Thymus (tissue), 14 donors: ENCODE measurements at places on chromosomes 6 and 20. TPM values are rescaled to one million over a fixed set of nuclear protein-coding genes. Genes with fewer than 3 reads are reported as not detected.
A peak's percentile ranks its signal among the peaks of the same experiment; 100 is the strongest.

DNA sequence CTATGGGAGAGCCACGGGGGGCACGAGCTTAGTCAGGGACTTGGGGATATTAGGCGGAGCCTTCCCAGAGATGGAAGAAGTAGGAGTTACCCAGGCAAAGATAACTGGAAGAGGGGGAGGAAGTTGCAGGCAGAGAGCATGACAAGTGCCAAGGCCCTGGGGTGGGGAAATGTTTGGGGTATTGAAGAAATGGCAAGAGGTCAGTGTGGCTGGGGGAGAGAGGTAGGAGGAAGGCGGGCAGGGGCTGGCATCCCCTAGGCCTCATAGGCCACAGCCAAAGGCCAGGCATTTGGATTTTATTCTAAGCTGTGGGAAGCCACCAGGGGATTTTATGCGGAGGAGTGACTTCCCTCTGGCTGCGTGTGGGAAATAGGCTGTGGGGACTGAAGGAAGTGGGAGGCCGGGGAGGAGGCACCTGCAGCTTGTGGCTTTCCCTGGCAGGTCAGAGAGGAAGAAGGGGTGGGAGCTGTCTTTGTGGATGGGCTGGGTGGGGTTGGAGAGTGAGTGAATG lies 22.7 kb downstream of the SNAI1 start:
- H3K27ac ChIP-seq, result no peak overlapping the region
- no peak for DNase-seq
- no peaks in the 10 kb centered on the region for H3K4me1 ChIP-seq
- H3K27me3 ChIP-seq, result peaks cover 3% of the 10 kb centered on the region
- no peak overlapping the region for H3K4me3 ChIP-seq

DNA sequence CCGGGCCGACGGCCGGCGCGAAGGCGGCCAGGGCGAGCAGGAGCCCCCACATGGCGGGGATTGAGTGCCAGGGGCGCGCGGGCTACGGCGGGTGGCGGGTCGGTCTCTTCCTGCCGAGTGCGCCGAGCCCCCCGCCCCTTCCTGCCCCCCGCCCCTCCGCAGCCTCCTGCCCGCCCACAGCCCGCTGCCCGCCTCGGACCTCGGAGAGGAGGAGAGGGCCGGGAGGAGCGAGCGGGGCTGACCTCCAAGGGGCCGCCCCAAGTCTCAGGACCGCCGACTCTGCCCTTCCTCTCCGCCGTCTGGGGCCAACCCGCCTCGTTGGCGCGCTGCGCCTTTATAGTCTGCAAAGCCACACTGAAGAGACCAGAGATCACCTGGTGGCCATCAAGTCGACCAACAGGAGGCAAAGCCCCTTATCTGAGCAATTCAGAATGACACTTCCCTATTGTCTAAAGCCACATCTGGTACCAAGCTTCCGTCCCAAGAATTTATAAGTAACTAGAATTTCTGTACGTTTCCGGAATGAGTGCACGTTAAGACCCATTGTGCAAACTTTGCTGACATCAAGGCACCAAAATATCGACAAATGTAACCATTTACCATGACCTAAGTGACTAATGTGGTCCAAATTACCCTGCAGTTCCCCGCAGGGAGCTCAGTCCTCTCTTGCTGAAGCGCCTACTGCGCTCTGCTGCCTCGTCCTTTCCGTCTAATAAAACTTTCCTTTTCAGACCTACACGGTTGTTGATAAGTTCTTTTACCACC lies at the start of gene CPXM1:
Gene CPXM1 (minus strand): TSS at position 107 of the 765 bp plus-strand sequence. CDS start 55 bp downstream, at position 52.
- peak within 1 kb of the TSS; percentile 8 for H3K27ac ChIP-seq
- H3K27me3 ChIP-seq, result peaks cover 55% of the 10 kb centered on the region
- peak within 1 kb of the TSS; percentile 61 for H3K4me3 ChIP-seq
- H3K4me1 ChIP-seq, result peaks cover 25% of the 10 kb centered on the region
- peaks cover 12% of the 10 kb centered on the region for H3K36me3 ChIP-seq
- DNase-seq, result no peak

DNA sequence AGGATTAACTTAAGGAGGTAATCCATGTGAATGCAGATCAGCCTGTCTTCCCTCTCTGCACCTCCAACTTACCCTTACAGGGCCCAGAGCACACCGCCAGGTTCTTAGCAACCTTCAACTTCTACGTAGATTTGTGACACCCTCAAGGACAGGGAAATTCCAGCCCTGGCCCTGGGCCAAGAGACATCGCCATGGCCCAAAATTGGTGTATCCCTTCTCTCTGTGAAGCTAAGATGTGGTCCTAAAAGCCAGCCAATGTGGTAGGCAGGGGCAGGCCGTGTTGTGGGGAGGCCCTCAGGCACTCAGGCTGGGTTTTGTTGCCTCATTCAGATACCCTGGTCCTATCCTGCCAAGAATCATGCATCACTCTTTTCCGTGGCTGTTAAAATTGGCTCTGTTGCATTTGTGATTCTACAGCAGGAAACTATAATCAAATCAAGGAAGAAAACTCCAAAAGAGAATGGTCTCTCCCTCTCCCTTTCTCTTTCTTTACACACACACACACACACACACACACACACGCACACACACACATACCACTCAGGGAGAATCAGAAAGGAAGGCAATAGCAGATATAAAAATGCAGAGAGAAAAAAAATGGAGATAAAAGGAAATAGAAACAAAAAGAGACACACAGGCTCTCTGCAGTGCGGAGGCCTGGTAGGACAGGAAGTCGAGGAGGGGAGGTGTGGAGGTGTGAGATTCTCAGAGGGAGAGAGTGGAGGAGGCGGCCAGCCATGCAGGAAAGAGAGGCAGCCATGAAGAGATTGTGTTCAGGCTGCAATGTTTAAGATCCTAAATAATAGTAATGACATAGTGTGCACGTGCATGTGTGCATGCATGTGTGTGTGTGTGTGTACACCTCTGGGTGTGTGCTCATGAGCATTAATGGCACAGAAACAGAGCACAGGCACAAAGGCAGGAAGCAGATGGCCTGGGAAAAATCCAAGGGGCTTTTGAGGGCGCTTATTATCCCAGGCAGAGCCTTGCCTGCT lies 201.8 kb upstream of the LRFN2 start:
- H3K4me3 ChIP-seq, result no peak overlapping the region
- H3K27ac ChIP-seq, result no peak overlapping the region
- no peaks in the 10 kb centered on the region for H3K36me3 ChIP-seq
- H3K4me1 ChIP-seq, result peaks cover 10% of the 10 kb centered on the region
- H3K27me3 ChIP-seq, result no peaks in the 10 kb centered on the region

GRCh38 chr6:33445119-33445603 lies 9.2 kb upstream of the ZBTB9 start:
- no peaks in the 10 kb centered on the region for H3K4me1 ChIP-seq
- no peak overlapping the region for H3K4me3 ChIP-seq
- H3K27ac ChIP-seq, result no peak overlapping the region

DNA sequence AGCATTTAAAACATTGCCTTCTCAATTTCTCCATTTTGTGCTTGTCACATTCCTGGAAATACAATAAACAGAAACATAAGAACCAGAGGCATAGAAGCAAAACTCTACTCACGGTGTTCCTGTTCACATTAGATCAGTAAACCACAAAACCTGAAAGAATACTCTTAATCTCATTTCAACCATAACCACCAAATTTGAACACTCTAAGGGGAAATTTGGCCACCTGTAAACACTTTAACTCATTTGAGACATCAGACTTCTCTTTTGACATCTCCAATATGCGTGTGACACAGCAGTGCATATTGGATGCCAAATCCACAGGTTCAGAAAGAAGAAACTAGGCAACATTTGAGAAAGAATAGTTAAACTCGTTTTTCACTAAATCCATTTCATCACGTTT lies 153.8 kb upstream of the IRAK1BP1 start:
- no peak for DNase-seq
- no peaks in the 10 kb centered on the region for H3K27me3 ChIP-seq
- H3K4me1 ChIP-seq, result no peaks in the 10 kb centered on the region
- H3K36me3 ChIP-seq, result no peaks in the 10 kb centered on the region

GRCh38 chr6:22473991-22474682 lies 95.2 kb upstream of the HDGFL1 start:
- H3K36me3 ChIP-seq, result no peaks in the 10 kb centered on the region
- no peaks in the 10 kb centered on the region for H3K27me3 ChIP-seq
- peaks cover 9% of the 10 kb centered on the region for H3K4me1 ChIP-seq
- H3K4me3 ChIP-seq, result no peak overlapping the region

GRCh38 chr20:13205848-13206434 lies 15.1 kb upstream of the ISM1 start:
- no peaks in the 10 kb centered on the region for H3K27me3 ChIP-seq
- no peak for DNase-seq
- H3K27ac ChIP-seq, result no peak overlapping the region
- no peaks in the 10 kb centered on the region for H3K4me1 ChIP-seq

GRCh38 chr20:58965270-58966064 lies 15.6 kb upstream of the NELFCD start:
- H3K27ac ChIP-seq, result no peak overlapping the region
- H3K4me3 ChIP-seq, result no peak overlapping the region
- no peaks in the 10 kb centered on the region for H3K36me3 ChIP-seq
- no peak for DNase-seq
- peaks cover 3% of the 10 kb centered on the region for H3K27me3 ChIP-seq

GRCh38 chr6:37632291-37632690 lies 65.4 kb downstream of the MDGA1 start:
- DNase-seq, result no peak
- H3K27me3 ChIP-seq, result no peaks in the 10 kb centered on the region
- no peaks in the 10 kb centered on the region for H3K36me3 ChIP-seq
- no peaks in the 10 kb centered on the region for H3K4me1 ChIP-seq
- no peak overlapping the region for H3K4me3 ChIP-seq

- H3K4me3 ChIP-seq, result no peak overlapping the region
- H3K36me3 ChIP-seq, result no peaks in the 10 kb centered on the region
- H3K27me3 ChIP-seq, result no peaks in the 10 kb centered on the region
- DNase-seq, result no peak
- peaks cover 2% of the 10 kb centered on the region for H3K4me1 ChIP-seq
- no peak overlapping the region for H3K27ac ChIP-seq
Observed at GRCh38 chr6:32613475-32613874, 23.7 kb upstream of the HLA-DQA1 start.

GRCh38 chr6:114291428-114291827 lies 51.4 kb downstream of the HS3ST5 start:
- no peaks in the 10 kb centered on the region for H3K27me3 ChIP-seq
- no peaks in the 10 kb centered on the region for H3K4me1 ChIP-seq
- DNase-seq, result no peak
- no peak overlapping the region for H3K4me3 ChIP-seq
- H3K36me3 ChIP-seq, result no peaks in the 10 kb centered on the region

DNA sequence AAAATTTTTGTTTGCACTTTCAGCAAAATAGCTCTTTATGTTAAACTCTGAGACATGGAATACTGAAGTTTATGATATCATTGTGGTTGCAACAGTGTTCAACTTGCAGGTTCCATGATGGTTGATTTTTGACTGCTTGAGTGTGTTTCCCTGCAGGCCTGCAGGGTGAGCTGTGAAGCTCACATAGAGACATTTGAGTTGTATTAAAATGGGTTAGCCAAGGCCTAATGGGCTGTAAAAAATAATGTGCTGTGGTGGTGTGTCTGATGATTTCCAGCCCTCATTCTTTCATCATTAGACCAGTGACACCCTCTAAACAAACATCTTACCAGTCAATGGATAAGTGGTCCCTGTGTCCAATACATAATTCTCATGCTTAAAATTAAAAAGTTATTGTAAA lies 321.4 kb downstream of the FARS2 start:
- no peaks in the 10 kb centered on the region for H3K27me3 ChIP-seq
- H3K4me1 ChIP-seq, result no peaks in the 10 kb centered on the region
- DNase-seq, result no peak
- no peak overlapping the region for H3K4me3 ChIP-seq

DNA sequence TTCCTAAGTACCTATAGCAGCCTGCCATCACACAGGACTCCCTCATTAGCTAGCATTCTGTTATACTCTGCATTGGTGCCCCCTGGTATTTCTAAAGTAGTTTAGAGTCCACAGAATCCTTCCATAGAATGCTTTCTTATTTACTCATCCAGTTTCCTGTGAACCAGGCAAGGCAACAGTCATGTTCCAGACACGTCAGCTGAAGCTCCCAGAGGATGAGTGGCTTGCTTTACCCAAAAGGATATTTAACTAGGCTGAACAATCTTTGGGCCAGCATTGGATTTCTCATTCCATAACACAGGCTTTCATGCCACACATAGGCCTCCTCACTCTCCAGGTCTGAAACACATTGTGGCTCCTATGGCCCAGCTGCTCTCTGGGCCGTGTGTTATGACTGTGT lies 203.8 kb upstream of the MAP3K7 start:
- H3K36me3 ChIP-seq, result no peaks in the 10 kb centered on the region
- H3K4me1 ChIP-seq, result no peaks in the 10 kb centered on the region
- H3K27ac ChIP-seq, result no peak overlapping the region
- no peak for DNase-seq
- H3K27me3 ChIP-seq, result no peaks in the 10 kb centered on the region

GRCh38 chr6:27040244-27041042 lies 207.1 kb upstream of the PRSS16 start:
- H3K4me1 ChIP-seq, result no peaks in the 10 kb centered on the region
- DNase-seq, result no peak
- no peaks in the 10 kb centered on the region for H3K27me3 ChIP-seq
- no peaks in the 10 kb centered on the region for H3K36me3 ChIP-seq
- H3K4me3 ChIP-seq, result no peak overlapping the region

- no peak for DNase-seq
- H3K4me1 ChIP-seq, result no peaks in the 10 kb centered on the region
- no peaks in the 10 kb centered on the region for H3K36me3 ChIP-seq
- H3K4me3 ChIP-seq, result no peak overlapping the region
- no peaks in the 10 kb centered on the region for H3K27me3 ChIP-seq
- no peak overlapping the region for H3K27ac ChIP-seq
Observed at GRCh38 chr6:23388086-23388783, 737.8 kb upstream of the NRSN1 start.

DNA sequence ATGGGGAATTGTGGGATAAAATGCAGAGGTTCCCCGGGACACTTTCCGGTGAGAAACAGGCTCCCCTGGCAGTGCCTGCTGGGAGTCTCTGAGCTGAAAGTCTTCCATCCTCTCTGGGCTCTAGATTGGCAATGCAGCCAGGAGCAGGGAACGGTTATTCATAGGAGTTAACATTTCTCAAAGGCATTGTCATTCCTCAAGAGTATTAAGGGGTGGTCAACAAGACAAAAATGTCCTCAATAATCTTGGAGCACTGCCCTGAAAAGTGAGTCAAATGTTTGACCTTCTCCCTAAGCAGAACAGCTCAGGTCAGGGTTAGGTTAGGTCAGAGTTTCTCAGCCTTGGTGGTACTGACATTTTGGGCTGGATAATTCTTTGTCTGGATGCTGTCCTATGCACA lies 13.2 kb downstream of the BPIFB1 start:
- DNase-seq, result no peak
- no peaks in the 10 kb centered on the region for H3K4me1 ChIP-seq
- H3K4me3 ChIP-seq, result no peak overlapping the region

DNA sequence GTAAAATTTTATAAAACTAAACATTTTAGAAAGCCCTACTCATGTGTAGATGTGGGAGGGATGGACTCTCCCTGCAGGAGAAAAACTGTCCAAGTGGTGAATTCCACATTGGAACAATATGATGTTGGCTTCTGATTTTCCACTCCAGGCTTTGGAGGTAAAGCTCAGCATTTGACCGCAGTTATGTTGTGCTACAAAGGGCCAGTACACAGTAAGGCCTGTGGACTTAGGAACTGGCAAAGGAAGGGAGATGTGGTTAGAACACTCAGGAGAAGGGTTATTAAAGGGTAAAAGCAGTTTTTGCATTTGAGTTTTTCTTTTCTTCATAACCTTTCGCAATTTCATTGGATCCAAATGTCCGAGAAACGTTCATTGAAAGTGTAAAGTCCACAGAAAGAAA lies 150.3 kb upstream of the SASH1 start:
- H3K4me3 ChIP-seq, result no peak overlapping the region
- H3K27ac ChIP-seq, result no peak overlapping the region
- DNase-seq, result no peak

Gene SMPDL3A
- polyA plus RNA-seq, result 23.0 TPM

Gene OARD1
- polyA plus RNA-seq, result 50.9 TPM

Gene TULP1
- 0.52 TPM for polyA plus RNA-seq

Gene ORC3
- 23.4 TPM for polyA plus RNA-seq

Gene RGL2
- polyA plus RNA-seq, result 120 TPM

Gene DDO
- 0.64 TPM for polyA plus RNA-seq

Gene STX11
- 9.6 TPM for polyA plus RNA-seq

Gene ARMC12
- polyA plus RNA-seq, result 26.6 TPM

Gene LY6G5C
- polyA plus RNA-seq, result 9.1 TPM

Gene CCN6
- polyA plus RNA-seq, result 0.18 TPM
